HCT116 (cell line): ENCODE measurements at places on chromosomes 7 and 10. TPM values are rescaled to one million over a fixed set of nuclear protein-coding genes. Genes with fewer than 3 reads are reported as not detected.

Gene PIK3AP1
- 7.1 TPM for total RNA-seq

Gene NOS3
- total RNA-seq, result 35.8 TPM

Gene CALHM2
- total RNA-seq, result 46.1 TPM

Gene MPP7
- 64.5 TPM for total RNA-seq

Gene FAM221A
- 2.2 TPM for total RNA-seq

Gene IGF2BP3
- 79.1 TPM for total RNA-seq

Gene DRGX
- total RNA-seq, result not detected

Gene PITX3
- total RNA-seq, result 1.9 TPM

Gene LAMB4
- not detected for total RNA-seq

Gene FFAR4
- total RNA-seq, result not detected

Gene ACTR3C
- 2.0 TPM for total RNA-seq

Gene IFIT2
- total RNA-seq, result 1.0 TPM
